ENCODE measurements at places on chromosomes 3 and 15.

DNA sequence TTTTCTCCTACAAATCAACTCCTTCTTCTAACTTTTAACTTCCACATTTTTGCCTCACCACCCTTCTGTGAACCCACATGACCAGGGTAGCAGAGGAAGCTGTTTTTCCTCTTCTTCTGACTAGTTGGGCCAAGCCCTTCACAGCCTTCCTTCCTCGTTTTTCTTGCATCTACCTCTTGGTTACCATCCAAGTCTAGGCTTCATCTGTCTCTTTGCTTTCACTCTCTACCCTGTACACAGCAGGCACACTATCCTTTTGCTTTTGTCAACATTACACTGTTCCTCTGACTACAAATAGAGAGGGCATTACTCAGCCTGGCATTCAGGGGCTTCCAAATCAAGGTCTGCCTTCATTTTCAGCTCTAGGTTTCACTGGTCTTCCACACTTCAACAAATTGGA is 22.0 kb downstream of the SLC9A9 start:
- DNase-seq = no peak

GRCh38 chr3:144437989-144438388 is 466.4 kb downstream of the DIPK2A start:
- no peak for DNase-seq

DNA sequence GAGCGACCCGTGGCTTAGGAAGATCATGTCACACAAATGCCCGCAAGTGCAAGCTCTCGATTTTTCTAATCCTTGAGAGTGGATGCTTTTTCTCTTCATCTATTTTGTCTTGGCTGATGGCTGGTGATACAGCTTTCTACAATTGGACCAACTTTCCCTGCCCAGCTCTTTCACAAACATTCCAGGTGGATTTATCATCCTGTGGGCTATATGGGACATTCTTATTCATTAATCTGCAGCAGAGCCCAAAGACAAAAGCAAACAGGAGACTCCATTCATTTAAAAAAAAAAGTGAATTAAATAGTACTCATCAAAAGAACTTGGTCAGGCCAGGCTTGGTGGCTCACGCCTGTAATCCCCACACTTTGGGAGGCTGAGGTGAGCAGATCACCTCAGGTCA is 14.2 kb upstream of the TSEN2 start:
- no peak for DNase-seq

GRCh38 chr15:51318382-51319150 is 19.8 kb downstream of the CYP19A1 start:
- no peak for DNase-seq

DNA sequence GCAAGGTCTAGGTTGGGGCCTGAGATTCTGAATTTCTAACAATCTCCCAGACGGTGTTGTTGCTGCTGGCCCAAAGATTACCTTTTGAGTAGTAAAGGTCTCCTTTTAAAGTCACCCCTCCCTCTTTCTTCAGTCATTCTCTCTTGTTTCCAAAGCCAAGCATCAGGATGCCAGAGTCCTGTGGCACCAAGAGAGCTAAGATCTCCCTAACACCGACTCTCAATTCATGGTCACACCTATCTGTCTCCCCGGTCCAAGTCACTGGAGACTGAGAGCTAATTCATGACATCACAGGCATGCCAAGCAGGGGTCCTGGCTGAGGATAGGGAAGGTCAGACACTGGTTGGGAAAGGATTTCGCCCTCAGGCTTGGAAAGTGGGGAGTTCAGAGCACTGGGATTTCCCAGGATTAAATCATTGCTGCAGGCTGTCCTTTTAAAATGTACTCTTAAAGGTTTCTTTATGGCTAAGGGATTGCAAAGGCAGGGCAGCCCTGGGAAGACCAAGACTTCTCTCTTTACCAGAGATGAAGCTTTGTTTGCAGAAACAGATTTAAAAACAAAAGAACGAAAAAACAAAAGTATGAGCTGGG is 7.3 kb downstream of the SHOX2 start:
- DNase-seq = no peak

- DNase-seq = no peak
Measured at GRCh38 chr3:38255627-38256026, 10.0 kb upstream of the SLC22A13 start.

- DNase-seq = no peak
Measured at GRCh38 chr3:13768453-13768852, 111.4 kb downstream of the WNT7A start.

GRCh38 chr3:121870717-121871116 is 23.5 kb upstream of the SLC15A2 start:
- DNase-seq = no peak

GRCh38 chr3:94420931-94421330 is 358.1 kb downstream of the NSUN3 start:
- DNase-seq = no peak

DNA sequence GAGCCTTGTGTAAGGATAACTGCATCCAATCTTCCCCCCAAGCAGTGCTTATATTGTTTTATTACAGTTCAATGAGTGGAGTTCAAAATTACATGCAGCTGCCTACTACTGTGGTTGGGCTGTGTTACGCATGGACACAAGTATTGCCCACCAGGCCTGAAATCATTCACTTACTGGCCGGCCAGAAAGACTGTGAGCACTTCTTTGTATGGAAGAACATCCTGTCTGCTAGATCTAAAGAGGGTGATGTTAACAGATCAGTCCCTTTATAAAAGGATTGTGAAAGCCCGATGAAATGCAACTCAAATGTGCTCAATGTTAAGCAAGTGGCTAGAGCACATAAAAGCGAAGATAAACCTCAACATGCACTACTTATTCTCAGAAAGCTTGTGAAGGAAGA is 132.5 kb downstream of the FOXP1 start:
- no peak for DNase-seq
